ENCODE measurements at places on chromosomes 1 and 21.

DNA sequence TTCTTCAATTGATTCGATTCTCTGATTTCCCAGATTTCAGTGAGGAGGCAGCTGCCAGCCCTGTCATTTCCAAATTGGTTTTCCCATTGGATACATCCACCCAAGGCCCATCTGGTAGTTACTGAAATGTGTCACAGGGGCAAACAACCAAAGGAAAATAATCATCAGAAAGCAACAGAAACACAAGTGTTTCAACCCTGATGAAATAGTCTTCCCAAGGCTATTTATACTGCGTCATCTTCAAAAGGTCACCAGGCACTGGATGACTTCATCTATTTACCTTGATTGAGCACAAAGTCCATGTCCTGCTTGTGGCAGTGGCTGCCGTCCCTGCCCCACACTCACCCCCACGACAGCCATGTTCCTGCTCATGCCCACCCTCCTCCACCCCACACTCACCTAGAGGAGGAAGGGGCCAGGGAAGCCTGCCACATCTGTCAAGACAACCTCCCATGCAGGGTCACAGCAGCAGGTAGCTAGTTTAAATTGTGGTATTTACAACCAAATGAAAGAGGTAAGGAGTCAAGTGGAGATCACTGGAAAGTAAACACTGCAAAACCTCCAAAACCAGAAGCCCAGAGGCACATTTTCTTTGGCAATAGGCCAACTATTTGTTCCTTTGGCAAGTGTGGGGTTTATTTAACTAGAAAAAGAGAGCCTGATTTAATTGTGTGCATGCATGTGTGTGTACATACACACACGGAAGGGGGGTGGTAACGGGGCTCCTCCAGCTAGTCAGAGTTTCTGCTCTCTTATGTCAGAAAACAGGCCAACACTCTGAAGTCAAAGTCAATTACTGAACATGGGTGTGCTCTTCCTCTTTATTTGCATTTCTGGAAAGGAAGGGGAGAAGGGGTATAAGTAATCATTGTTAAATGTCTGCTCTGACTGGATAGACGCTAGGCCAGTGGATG, 49.5 kb upstream of the RAB4A start:
- no peaks in the 10 kb centered on the region for H3K27me3 ChIP-seq
- H3K27ac ChIP-seq: no peak overlapping the region
- no peaks in the 10 kb centered on the region for H3K36me3 ChIP-seq
- no peak overlapping the region for H3K4me3 ChIP-seq

- DNase-seq: no peak
- H3K36me3 ChIP-seq: peaks cover 4% of the 10 kb centered on the region
- peaks cover 21% of the 10 kb centered on the region for H3K4me1 ChIP-seq
- H3K27ac ChIP-seq: peak overlapping the region; percentile 11
Measured at GRCh38 chr1:245810789-245811337, 656.1 kb downstream of the KIF26B start.

DNA sequence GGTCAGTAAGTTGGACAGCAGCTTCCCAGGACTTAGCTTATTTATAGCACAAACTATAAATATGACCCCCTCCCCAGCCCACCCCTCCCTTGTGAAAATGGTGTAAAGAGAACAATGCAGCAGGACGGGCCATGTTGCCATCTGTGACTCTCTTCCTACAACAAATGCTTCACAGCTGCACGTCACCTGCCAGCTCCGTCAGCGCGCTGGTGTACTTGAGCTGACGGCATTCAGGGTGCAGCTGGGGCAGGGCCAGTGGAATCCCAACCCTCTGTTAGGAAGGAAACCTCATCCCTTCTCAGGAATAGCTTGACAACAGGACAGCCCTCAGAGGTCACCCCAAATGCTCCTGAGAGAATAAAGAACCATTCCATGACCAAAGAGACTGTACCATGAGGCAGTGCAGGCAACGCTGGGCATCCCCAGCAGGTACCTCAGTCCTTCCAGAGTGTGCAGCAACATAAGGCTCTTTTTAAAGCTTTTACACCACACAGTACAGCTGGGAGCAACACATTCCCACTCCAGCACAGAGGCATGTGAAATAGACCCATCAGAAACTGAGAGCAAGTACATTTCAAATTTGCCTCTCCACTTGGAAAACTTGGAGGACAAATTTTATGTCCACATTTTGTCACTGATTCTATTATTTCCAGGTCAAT, 85.0 kb downstream of the ATP1A1 start:
- DNase-seq: no peak
- no peaks in the 10 kb centered on the region for H3K27me3 ChIP-seq
- H3K4me1 ChIP-seq: no peaks in the 10 kb centered on the region
- H3K36me3 ChIP-seq: no peaks in the 10 kb centered on the region
- H3K27ac ChIP-seq: no peak overlapping the region

DNA sequence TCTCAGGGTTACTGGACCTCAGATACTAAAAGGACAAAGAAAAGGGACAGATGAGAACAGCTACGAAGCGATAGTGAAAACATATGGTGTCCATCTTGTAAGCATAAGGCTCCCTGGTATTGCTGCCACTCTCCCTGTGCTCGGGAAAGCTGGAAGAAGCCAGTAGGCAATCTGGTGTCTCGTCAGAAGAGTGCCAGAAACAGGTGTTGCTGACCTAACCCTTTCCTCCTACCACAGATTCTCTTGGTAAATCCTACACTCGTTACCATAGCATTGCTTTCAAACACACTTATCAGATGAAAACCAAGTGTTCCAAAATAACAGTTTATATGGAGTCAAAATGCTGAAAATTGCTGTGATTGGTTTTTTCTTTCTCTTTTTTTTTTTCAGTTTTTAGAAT, 146.3 kb downstream of the NRIP1 start:
- no peak for DNase-seq
- H3K4me1 ChIP-seq: no peaks in the 10 kb centered on the region
- H3K27me3 ChIP-seq: peaks cover 8% of the 10 kb centered on the region
- H3K36me3 ChIP-seq: peaks cover 2% of the 10 kb centered on the region
- no peak overlapping the region for H3K27ac ChIP-seq

- H3K4me3 ChIP-seq: no peak overlapping the region
- no peak for DNase-seq
- H3K36me3 ChIP-seq: no peaks in the 10 kb centered on the region
Measured at GRCh38 chr1:54934869-54935268, 45.6 kb upstream of the TMEM61 start.

DNA sequence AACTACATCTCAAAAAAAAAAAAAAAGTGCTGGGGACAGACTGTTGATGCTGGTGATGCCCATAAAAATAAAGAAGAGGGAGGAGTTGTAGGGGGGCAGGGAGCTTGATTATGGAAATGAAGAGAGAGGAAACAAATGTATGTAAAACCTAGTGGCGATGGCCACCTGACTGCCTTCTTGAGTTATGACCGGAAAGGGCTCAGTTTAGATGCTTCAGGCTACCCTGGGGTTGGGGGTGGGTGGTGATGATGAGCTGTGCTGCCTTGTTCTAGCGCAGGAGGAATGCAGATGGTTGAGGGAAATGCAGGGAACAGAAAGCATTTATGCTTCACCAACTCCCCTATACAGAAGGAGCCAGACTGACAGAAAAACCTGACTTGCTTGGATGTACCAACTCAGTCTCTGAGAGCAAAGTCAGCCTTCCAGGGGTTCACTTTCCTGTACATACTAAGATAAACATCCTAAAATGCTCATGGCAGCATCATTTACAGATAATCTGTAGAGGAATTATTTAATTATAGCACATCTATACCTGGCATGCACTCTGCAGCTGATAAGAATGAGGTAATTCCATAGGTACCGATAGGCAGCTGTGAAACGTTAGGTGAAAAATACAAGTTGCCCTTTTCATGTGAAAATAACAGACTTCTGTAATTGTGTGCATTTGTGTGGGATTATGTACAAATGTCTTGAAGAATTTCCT, 8.0 kb upstream of the BCAR3 start:
- H3K4me3 ChIP-seq: no peak overlapping the region
- no peak overlapping the region for H3K27ac ChIP-seq
- peaks cover 12% of the 10 kb centered on the region for H3K27me3 ChIP-seq
- no peaks in the 10 kb centered on the region for H3K36me3 ChIP-seq
- DNase-seq: no peak
- H3K4me1 ChIP-seq: peaks cover 9% of the 10 kb centered on the region

DNA sequence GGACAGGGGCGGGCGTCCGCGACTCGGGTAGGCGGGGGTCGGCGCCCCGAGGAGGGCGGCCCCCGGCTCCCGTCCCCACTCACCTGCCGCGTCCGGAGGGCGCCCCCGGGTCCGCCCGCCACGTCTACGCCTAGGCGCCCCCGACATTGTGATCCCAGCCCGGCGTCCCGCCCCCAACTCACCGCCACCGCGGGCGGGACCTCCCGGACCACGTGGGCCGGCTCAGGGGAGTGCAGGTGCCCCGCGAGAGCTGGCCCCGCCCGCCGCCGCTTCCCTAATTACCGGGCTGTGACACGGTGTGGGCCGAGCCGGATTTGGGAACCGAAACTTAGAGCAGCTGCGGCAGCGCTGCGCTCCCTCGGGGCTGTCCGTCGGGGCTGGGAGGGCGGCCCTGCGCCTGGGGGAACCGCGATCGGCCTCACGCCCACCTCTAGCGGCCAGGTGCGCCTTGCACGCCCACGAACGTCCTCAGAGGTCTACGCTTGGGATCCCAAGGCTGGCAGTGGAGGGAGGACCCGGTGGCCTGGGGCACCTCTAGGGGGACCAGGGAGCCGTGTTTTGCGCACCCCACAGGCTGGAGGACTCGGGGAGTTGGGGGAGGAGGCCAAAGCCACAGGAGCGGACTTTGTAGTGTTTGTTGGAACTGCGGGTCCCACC, 521 bp upstream of the NADK start:
- H3K27ac ChIP-seq: peak overlapping the region; percentile 92
- H3K36me3 ChIP-seq: peaks cover 27% of the 10 kb centered on the region
- H3K4me1 ChIP-seq: peaks cover 60% of the 10 kb centered on the region
- peak overlapping the region; percentile 80 for H3K4me3 ChIP-seq
- no peaks in the 10 kb centered on the region for H3K27me3 ChIP-seq

DNA sequence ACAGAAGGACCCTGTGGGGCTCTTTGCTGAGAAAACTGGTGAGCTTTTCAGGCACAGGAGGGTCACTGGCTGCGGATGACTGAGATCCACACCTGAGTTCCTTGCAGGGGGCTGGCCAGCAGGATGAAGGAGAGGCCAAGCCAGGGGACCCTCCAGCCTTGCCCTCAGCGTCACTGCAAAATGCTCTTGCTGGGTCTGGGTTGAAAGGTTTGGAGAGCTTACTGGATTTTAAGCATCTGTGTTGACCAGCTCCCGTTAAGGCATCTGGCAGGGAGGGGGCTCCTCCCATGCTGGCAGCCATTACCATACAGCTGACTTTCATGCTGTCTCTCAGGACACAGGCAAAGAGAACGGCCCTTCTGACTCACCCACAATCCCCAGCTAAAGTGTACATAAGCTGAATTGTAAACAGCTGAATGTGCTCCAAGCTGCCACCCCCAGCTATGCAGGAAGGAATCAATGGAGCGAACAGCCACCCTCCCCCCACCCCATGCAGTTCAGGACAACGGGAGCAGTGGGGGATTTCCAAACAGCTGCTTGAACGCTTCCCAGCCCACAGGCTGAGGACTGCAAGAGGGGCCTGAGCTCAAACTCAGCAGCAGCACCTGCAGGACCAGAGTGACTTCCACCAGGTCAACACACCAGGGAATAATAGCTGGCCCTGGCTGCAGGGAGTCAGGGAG, 21.3 kb upstream of the A3GALT2 start:
- H3K27ac ChIP-seq: no peak overlapping the region
- peaks cover 49% of the 10 kb centered on the region for H3K4me1 ChIP-seq
- H3K36me3 ChIP-seq: peaks cover 5% of the 10 kb centered on the region
- no peaks in the 10 kb centered on the region for H3K27me3 ChIP-seq
- no peak for DNase-seq

DNA sequence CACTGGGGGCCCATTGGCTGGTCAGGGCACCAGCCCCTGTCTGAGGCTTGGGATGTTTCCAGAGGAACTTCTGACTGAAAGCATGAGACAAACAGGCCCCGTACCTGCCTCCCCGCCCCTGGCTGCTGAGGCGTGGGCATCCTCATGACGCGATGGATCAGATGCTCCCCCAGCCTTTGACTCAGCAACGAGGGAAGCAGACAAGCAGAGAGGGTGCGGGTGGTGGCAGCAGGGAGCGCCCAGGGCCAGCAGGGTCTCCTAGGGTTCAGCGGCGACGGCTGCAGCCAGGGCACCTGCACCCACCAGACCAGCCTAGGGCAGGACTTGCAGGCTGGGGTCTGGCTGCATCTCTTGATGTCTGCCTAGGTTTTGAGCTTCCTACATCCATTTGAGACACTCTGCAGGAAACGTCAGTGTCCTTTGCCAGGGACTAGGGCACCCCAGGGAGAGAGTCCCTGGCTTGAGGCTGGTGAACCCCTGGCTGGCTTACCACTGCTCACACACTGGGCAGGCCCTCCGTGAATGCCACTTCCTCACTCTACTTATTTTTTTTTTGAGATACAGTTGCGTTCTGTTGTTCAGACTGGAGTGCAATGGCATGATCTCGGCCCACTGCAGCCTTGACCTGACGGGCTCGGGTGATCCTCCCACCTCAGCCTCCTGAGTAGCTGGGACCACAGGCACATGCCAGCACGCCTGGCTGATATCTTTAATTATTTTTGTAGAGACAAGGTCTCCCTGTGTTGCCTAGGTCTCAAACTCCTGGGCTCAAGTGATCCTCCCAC, 63.3 kb downstream of the DHRS3 start:
- H3K4me1 ChIP-seq: peaks cover 5% of the 10 kb centered on the region
- DNase-seq: no peak
- H3K4me3 ChIP-seq: no peak overlapping the region
- H3K36me3 ChIP-seq: no peaks in the 10 kb centered on the region
- H3K27ac ChIP-seq: no peak overlapping the region

GRCh38 chr21:45293726-45294401, 6.2 kb upstream of the POFUT2 start:
- H3K4me3 ChIP-seq: no peak overlapping the region
- H3K4me1 ChIP-seq: peaks cover 11% of the 10 kb centered on the region
- no peak for DNase-seq
- no peak overlapping the region for H3K27ac ChIP-seq

DNA sequence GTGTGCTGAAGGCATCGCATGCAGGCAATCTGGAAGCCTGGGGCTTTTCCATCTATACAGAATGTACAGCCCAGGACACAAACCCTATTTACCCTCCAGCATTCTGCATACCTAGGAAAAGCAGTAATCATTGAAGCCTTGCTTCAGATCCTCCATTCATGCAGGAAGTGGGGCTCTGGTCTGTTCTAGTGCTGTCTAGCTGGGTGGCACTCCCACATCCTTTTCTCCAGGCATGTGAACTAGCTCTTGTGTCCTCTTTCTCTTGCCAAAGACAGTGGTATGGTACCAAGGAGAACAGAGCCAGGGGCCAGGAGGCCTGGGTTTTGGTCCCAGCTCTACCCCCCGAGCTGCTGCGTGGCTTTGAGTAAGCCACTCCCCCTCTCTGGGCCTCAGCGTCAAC, 21.7 kb downstream of the LRP8 start:
- H3K27ac ChIP-seq: peak overlapping the region; percentile 14
- H3K27me3 ChIP-seq: no peaks in the 10 kb centered on the region
- no peak for DNase-seq
- H3K4me3 ChIP-seq: no peak overlapping the region
- peaks cover 6% of the 10 kb centered on the region for H3K36me3 ChIP-seq

GRCh38 chr1:163147019-163147418, 55.7 kb downstream of the RGS5 start:
- H3K27me3 ChIP-seq: no peaks in the 10 kb centered on the region
- no peak overlapping the region for H3K27ac ChIP-seq

GRCh38 chr1:29708381-29708780, 472.1 kb downstream of the PTPRU start:
- peaks cover 60% of the 10 kb centered on the region for H3K27me3 ChIP-seq
- H3K36me3 ChIP-seq: peaks cover 2% of the 10 kb centered on the region
- no peak for DNase-seq

GRCh38 chr1:53755874-53756273, 16.9 kb upstream of the GLIS1 start:
- no peak for DNase-seq
- no peak overlapping the region for H3K4me3 ChIP-seq
- H3K4me1 ChIP-seq: no peaks in the 10 kb centered on the region
- H3K27ac ChIP-seq: no peak overlapping the region
- H3K36me3 ChIP-seq: no peaks in the 10 kb centered on the region

- no peak for DNase-seq
- H3K4me3 ChIP-seq: no peak overlapping the region
- H3K4me1 ChIP-seq: no peaks in the 10 kb centered on the region
Measured at GRCh38 chr21:26409735-26410134, 163.4 kb downstream of the CYYR1 start.
